ENCODE measurements at places on chromosomes 1 and 21.

GRCh38 chr1:222329493-222330045 lies 218.3 kb downstream of the HHIPL2 start:
- no peak for DNase-seq

GRCh38 chr1:86015375-86015774 lies 141.2 kb downstream of the COL24A1 start:
- no peak for DNase-seq

DNA sequence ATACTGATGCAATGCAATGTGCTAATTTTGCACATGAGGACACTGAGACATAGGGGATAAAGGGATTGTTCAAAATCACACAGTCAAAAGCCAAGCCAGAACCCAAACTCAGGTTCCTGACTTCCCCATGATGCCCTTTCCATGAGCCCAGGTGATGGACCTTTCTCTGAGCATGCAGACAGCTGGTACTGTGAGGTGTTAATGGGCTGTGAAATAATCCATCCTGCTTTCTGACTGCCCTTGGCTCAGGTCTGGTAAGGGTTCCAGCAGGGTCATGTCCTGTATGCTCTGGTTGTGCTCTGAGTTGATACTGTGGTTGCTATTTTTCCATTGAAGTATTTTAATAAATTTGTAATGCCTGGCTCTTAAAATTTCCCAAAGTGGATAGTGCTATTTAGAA lies 50.0 kb downstream of the CNIH3 start:
- no peak for DNase-seq

GRCh38 chr1:119827010-119827409 lies 15.8 kb upstream of the REG4 start:
- DNase-seq = no peak

DNA sequence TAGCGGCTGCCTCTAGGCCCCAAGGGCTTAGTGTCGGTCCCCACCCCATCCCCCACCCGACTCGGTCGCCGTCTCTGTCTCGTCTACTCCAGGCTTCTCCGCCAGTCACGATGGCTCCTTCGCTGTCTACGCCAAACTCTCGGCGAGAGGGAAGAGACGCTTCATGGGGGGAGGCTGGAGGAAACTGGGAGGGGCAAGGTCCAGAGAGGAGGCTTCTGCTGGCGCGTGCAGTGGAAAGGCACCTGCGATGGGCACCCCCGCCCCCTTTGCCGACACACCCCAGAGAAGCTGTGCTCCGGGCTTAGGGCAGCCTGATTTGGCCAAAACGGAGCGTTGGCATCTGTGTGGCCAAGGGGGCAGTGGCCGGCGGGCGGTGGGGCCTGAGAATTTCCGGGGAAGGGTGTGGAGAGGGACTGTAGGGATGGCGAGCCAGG lies 1.2 kb upstream of the CSMD2 start:
- no peak for DNase-seq

DNA sequence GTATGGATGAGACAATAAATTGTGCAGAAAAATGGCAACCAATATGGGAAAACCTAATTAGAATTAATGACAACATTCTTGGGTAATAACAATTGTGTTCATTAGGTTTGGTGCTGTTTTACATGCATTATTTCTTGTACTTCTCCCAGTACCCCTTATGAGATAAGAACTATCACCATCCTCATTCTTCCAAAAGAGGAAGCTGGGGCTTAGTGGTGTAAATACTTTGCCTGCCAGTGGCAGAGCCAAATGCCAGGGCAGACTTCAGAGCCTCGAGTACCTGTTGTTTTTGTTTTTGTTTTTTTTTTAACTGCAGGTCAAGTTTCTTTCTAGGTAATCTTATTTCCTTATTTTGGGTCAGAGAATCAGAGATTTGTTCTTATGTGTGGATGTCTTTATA lies 206.4 kb downstream of the RHOU start:
- DNase-seq = no peak

DNA sequence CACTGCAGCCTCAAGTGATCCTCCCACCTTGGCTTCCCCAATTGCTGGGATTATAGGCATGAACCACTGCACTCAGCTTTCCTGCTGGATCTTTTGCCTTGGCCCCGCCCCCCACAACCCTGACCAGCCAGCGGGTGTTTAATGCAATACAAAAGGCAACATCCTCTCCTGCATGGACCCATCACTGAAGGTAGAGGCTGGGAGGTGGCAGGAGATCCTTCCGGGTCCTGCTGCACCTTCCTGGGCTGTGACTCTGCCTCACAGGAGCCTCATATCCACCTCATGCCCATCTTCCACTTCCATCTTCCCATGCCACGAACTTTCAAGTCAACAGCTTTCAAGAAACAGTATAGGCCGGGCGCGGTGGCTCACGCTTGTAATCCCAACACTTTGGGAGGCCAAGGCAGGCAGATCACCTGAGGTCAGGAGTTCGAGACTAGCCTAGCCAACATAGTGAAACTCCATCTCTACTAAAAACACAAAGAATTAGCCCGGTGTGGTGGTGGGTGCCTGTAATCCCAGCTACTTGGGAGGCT lies 11.7 kb upstream of the WNT9A start:
- DNase-seq = no peak

GRCh38 chr1:97119260-97120158 lies 397.9 kb downstream of the PTBP2 start:
- DNase-seq = no peak

DNA sequence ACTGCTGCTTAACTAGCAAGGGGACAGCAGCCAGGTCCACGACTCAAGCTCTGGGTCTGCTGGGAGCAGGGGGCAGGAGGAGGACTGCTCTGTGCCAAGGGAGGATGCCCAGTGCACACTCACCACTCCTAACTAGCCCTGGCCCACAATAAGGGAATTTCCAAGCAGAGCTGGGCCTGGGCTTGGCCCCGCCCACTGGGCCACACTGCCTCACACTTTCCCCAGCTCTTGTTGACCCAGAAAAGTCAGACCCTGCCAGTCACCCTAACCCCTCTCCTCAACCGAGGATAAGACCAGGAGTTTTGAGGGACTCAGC lies 18.7 kb downstream of the SLC9A1 start:
- no peak for DNase-seq

- DNase-seq = no peak
Observed at GRCh38 chr21:45700461-45700860, 56.9 kb downstream of the PCBP3 start.

DNA sequence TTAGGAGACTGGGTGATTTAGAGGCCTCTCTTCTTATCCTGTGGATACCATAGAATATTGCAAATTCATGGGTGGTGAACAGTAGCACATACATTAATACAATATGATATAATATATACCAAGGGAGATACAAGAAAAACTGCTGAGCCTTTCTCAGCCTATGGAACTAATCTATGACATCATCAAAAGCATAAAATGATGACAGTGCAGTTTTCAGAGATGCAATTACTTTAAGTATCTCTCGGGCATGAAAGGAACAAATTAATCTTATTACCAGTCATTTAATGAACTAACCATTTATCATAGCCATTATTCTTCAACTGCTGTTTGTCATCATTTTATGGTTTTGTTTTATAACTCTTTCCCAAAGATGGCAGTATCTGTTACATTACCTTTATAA lies 3.5 kb downstream of the CHODL start:
- DNase-seq = no peak

DNA sequence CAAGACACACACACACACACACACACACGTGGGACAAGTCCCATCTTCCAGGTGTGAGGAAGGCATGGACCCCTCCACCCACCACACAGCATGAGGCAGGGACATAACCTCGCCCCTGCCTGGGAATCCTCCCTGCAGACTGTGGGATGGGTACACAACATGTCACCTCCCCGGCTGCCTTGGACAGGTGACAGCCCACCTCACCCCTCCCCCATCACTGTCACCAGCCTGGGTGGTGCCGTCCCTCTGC lies 40.7 kb downstream of the AHDC1 start:
- DNase-seq = no peak

GRCh38 chr21:26849428-26850115 lies 4.4 kb upstream of the ADAMTS1 start:
- no peak for DNase-seq

DNA sequence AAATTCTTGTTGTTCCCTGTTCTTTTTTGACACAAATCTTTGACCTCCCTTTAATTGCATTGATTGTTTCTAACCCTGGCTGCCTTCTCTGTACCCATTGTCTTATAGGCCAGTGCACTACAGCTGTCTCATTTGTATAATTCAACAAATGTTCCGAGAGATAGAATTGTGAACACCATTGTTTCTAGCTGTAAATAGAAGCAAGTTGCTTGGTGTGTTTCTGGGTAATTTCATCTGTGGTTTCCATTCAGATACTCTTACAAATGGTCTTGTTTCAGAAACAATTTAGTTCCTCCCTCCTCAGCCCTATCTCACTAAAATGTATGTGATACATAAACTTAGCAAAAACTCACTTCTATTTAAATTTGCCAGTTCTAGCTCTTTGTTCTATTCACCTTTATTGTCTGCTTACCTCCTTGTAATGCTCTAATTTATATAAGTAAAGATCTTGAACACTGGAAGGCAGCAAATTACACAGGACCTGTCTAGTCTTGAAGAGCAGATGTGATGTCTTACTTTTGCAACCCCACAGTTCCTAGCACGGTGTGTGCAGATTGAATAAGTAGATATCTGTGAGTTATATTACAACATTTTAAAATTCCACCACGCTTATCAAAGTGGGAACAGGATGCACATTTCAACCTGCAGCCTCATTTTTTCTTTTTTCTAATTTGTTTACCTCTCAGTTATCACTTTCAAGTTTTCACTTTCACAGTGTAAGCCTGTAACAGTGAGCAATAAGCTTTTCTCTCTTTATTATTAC lies 515.6 kb upstream of the ZP4 start:
- DNase-seq = no peak

- DNase-seq = no peak
Observed at GRCh38 chr1:183734543-183735036, 70.3 kb upstream of the RGL1 start.

DNA sequence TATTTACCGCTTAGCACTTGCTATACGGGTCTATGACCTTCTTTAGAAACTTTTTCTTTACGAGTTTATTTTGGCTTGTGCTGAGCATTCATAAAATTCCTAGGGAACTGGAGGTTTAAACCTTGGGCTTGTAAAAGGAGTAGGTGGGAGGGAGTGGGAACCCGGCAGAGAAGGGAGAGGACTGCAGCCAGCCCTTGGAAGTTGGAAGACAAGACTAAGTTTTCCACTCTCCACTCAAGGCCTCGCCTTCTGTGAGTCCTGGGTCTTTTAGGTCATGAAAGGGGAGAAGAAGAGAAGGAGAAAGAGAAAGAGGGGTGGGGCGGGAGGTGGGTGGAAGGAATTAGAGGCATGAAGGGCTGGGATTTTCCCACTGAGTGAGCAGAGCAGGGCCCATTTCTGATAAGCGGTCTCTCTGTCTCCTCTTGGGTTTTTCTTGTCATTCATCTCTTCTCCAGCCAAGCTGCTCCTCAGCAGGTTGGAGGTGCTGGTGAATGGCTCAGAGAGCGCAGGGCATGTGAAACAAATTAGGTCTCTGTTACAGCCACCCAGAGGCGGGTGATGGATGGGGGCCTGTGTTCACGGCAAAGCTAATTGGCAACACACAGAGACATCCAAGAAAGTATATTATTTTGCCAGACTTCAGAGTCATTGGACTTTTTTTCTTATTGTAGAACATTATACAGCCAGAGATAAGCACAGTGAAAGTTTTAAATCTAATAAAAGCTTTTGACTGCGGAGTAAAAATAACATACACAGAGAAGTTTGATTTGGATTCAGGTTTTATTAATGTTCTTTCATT lies 247.3 kb downstream of the FOXD2 start:
- DNase-seq = peak; percentile 36

DNA sequence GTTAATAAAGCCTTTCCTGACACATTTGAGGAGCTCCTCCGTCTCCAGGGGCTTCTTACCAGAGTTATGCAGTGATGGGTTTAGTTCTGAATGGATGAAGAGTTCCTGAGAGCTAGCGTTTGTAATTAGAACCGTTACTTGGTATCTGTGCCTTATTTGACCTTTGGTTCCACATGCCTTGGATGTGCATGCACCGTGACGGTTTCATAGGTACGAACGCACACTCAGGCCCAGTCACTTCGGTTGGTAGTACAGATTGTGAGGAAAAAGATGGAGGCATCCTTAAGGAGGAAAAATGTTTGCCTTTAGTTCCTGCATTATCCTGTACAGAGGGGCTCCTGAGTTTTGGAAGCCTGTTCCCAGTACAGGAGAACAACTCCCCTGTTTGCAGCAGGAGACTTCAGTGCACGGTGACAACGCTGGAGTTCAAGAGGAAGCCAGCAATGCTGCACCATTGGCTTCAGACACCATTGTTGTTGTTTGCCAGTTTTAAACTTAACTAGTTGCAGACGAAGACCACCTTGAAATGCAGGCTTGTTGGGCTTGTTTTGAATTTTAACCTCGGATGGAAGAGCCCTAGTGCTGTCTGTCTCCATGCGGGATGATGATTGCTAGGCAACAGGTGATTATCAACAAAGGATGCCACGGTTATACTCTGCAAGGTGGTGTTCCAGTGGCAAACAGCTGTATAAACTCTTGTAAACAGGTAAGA lies 8.2 kb downstream of the RBM15 start:
- no peak for DNase-seq

DNA sequence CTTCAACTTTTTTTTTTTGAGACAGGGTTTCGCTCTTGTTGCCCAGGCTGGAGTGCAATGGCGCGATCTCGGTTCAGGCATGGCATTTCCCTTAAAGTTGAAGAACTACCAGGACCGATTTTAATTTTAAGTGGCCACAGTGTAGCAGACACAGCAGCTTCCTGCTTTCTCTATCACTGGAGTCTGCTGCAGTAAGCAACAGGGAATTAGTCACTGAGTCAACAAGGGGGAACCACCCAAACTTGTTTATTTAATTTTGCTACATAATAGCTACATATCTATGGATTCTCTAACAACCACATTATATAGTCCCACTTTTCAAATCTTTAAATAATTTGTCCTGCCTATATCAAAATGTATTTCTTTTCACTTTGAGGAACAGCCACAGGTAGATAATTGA lies 12.5 kb upstream of the TNNI3K start:
- DNase-seq = no peak

- no peak for DNase-seq
Observed at GRCh38 chr1:86866665-86867064, 47.3 kb downstream of the SELENOF start.

DNA sequence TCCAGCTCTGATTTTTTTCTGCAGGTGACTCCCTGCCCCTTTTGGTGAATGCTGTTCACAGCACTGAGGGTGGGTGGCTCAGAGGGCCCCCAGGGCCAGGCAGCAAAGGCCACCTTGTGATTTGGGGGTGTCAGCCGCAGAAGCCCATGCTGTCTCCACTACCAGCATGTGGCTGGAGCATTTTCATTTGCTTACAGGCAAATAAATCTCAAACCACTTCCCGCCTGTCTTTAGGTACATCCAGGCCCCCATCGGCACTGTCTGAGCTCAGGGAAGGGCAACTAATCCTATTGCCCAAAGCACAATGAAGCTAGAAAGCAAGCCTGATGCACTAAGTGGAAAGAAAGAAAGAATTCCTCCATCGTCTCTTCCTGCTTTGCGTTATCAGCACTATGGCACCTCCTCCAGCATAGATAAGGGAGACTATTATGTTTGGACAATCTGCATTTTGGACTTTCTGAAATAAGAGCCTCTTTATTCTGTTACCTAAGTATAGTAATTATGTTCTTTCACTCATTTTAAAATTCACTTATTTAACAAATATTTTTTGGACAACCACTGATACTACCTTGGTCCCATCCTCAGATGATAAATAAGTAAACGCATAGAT lies 100.5 kb upstream of the TLR5 start:
- no peak for DNase-seq

Measured in colonic mucosa (tissue), 4 donors.